ENCODE measurements at places on chromosomes 2 and 18. TPM values are rescaled to one million over a fixed set of nuclear protein-coding genes. Genes with fewer than 3 reads are reported as not detected.

CCL20 gene
- polyA plus RNA-seq = 34.4 TPM

CENPA gene
- polyA plus RNA-seq = 4.0 TPM

HRH4 gene
- polyA plus RNA-seq = 0.03 TPM

TMEM198 gene
- 4.7 TPM for polyA plus RNA-seq

IL1RN gene
- polyA plus RNA-seq = 27.6 TPM

C2orf81 gene
- 1.7 TPM for polyA plus RNA-seq

UGT1A3 gene
- not detected for polyA plus RNA-seq

COL3A1 gene
- polyA plus RNA-seq = 108 TPM

IL18R1 gene
- 1.5 TPM for polyA plus RNA-seq

C2orf80 gene
- not detected for polyA plus RNA-seq

KCNG2 gene
- polyA plus RNA-seq = not detected

RAMP1 gene
- 32.3 TPM for polyA plus RNA-seq

EMILIN1 gene
- 31.1 TPM for polyA plus RNA-seq

CD207 gene
- polyA plus RNA-seq = 1.4 TPM

IL1F10 gene
- polyA plus RNA-seq = not detected

ACP1 gene
- polyA plus RNA-seq = 144 TPM

NAT8 gene
- not detected for polyA plus RNA-seq

GNAL gene
- 1.4 TPM for polyA plus RNA-seq

TMEFF2 gene
- 0.23 TPM for polyA plus RNA-seq

AGBL5 gene
- 11.5 TPM for polyA plus RNA-seq

SOWAHC gene
- 7.6 TPM for polyA plus RNA-seq

RNF181 gene
- 217 TPM for polyA plus RNA-seq

MFF gene
- 80.9 TPM for polyA plus RNA-seq

POTEI gene
- polyA plus RNA-seq = 0.06 TPM

RNF144A gene
- 2.0 TPM for polyA plus RNA-seq

CTIF gene
- 23.0 TPM for polyA plus RNA-seq

MAP2 gene
- 2.6 TPM for polyA plus RNA-seq

ASXL3 gene
- 0.31 TPM for polyA plus RNA-seq

REG3A gene
- 73.4 TPM for polyA plus RNA-seq

MC4R gene
- polyA plus RNA-seq = not detected

LPIN2 gene
- 4.0 TPM for polyA plus RNA-seq

EFHD1 gene
- 6.4 TPM for polyA plus RNA-seq

ITGB6 gene
- polyA plus RNA-seq = 2.7 TPM

ABCB11 gene
- polyA plus RNA-seq = not detected

ITGA6 gene
- polyA plus RNA-seq = 18.4 TPM

SIX3 gene
- not detected for polyA plus RNA-seq

NLRC4 gene
- 1.1 TPM for polyA plus RNA-seq

CEBPZOS gene
- polyA plus RNA-seq = 52.5 TPM

COLEC12 gene
- 2.1 TPM for polyA plus RNA-seq

SLC23A3 gene
- not detected for polyA plus RNA-seq
